H1 (cell line): ENCODE measurements at places on chromosomes 13 and 19. TPM values are rescaled to one million over a fixed set of nuclear protein-coding genes. Genes with fewer than 3 reads are reported as not detected.

Gene CYP2A7
- total RNA-seq = 0.78 TPM in 1 of 2 replicates, not detected in the other

Gene FPR3
- not detected in 2 replicates for total RNA-seq

Gene SELENOV
- total RNA-seq = 8.4 and 11.0 TPM in 2 replicates

DNA sequence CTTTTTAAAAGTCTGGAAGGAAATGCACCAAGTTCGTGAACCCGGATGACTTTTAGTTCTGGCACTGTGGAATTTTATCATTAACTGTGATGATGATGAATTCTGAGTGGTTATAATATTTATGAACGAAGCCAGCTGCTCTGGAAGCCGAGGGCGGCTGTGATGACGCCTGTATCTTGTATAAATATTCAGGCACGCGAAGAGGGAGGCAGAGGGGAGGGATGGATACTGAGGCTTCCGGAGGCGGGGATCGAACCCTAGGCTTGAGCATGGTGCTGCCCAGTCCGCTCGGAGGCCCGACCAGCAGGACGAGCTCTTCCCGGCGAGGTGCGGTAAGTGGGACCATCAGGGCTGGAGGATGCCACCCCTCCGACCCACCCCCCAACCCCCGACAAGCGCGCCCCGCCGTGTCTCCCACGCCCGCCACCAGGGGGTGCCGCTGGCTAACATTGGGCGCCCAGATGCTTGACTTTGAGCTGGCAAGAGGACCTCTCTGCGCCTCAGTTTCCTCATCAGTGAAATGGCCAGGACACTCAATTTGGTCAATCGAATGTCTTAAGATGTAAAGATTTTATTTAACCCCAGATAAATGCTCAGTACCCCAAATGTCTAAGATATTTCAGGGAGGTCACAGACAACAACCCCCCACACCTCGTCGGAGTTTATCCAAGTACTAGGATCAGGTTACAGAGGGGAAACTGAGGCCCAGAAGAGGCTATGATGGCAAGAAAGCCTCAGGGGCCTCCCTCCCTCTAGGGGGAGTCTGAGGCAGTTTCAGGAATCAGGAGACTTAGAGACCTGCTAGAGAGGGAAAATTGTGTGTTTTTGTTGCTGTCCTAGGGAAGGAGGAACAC lies 4.5 kb upstream of the RAB3A start:
- peak; percentile 86 for DNase-seq

DNA sequence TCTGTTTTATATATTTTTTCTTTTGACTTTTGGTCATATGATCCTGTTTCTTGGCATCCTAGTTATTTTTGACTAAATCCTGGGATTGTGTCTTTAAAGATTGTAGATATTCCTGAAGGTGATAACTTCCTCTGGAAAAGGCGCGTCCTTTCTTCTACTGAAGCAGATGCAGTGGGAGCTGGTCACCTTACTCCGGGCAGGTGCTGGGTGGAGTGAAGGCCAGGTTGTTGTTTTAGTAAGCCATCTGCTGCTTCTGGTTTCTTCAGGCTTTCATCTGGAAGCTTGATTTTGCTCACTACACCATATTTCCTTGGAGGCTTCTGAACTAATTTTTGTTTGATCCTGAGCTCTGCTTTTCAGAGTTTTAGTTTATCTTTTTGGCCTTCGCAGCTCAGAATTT lies 21.5 kb downstream of the URI1 start:
- no peak for DNase-seq

- no peak for DNase-seq
Measured at GRCh38 chr13:26045142-26045541, 6.7 kb downstream of the SHISA2 start.

DNA sequence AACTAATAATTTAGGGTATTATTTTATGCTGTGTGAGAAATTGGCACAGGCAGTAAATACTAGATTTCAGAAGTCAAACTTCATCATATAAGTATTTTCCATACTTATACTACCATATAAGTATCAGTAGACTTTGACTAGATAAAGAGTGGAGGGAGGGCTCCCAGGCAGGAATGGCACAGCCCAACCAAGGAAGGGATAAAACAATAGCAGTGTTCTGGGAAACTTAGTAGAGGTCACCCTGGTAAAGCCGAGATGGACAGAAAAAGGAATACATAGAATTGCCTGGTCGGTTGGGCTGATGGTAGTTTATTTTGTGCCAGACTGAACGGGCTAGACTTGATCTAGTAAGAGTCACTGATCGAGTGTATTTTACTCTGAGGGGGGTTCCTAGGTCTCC lies 19.6 kb upstream of the KCTD4 start:
- no peak for DNase-seq

- no peak for DNase-seq
Measured at GRCh38 chr13:23865906-23866305, 23.3 kb downstream of the MIPEP start.

GRCh38 chr13:110812121-110812868 lies 98.8 kb downstream of the ING1 start:
- DNase-seq = no peak
